ENCODE measurements at places on chromosomes 4 and X.

DNA sequence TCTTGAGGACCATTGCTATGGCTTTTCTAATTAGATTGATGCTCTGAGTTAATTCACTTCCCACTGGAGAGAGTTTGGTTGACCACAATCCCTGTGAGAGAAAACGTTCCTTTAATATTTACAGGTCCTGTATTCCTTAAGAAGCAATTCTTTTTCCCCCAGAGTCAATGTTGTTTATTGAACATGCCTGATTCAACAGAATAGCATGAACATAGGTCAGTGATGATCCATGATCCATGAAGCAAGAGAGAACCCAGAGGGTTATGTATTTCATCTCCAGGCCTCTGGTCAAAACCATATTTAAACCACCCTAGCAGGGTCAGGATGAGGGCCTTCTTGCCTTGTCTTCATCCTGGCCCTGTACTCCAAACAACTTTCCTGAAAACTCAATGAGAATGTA, 39.4 kb upstream of the EFHC2 start:
- DNase-seq, result no peak

DNA sequence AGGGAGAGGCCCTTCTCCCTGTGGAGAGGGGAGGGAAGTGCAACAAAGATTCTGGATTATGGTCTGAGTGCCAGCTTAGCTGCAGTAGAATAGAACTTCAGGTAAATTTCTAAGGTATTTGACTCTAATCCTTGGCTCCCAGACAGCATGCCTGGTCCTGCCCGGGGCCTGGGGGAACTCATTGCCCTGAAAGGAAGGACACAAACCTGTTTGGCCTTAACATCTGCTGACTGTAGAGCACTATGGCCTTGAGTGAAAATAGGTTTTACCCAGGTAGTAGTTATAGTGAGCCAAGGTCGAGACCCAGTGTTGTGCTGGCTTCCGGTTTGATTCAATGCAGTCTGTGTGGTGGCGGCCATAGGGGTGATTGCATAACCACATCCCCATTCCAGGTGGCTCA, 64.4 kb downstream of the RPS6KA6 start:
- DNase-seq, result no peak

- DNase-seq, result no peak
Measured at GRCh38 chrX:79182616-79183015, 38.1 kb downstream of the GPR174 start.

- no peak for DNase-seq
Measured at GRCh38 chr4:106893903-106894302, 142.2 kb downstream of the DKK2 start.

DNA sequence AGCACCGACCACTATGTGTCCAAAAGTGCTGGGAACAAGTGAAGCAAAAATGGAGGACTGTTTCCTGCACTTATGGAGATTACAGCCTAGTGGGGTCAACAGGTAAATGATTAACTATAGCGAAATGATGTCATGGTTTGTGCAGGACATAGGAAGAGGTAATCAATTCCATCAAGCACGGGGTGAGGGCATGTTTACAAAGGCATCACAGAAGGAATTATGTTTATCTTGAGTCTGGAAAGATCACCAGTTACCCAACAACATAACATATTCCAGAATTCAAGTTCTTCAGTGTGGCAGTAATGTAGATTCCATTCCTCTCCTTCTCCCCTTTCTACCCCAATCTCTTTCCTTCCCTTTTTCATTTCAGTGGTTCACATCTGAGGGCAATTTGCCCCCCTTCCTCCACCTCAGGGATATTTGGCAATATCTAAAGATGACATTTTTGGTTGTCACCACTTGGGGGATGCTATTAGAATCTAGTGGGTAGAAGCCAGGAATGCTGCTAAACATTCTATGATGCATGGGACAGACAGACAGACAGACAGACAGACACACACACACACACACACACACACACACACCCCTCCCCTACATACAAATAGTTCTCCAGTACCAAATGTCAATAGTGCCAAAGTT, 24.1 kb downstream of the FAM47E start:
- DNase-seq, result no peak

DNA sequence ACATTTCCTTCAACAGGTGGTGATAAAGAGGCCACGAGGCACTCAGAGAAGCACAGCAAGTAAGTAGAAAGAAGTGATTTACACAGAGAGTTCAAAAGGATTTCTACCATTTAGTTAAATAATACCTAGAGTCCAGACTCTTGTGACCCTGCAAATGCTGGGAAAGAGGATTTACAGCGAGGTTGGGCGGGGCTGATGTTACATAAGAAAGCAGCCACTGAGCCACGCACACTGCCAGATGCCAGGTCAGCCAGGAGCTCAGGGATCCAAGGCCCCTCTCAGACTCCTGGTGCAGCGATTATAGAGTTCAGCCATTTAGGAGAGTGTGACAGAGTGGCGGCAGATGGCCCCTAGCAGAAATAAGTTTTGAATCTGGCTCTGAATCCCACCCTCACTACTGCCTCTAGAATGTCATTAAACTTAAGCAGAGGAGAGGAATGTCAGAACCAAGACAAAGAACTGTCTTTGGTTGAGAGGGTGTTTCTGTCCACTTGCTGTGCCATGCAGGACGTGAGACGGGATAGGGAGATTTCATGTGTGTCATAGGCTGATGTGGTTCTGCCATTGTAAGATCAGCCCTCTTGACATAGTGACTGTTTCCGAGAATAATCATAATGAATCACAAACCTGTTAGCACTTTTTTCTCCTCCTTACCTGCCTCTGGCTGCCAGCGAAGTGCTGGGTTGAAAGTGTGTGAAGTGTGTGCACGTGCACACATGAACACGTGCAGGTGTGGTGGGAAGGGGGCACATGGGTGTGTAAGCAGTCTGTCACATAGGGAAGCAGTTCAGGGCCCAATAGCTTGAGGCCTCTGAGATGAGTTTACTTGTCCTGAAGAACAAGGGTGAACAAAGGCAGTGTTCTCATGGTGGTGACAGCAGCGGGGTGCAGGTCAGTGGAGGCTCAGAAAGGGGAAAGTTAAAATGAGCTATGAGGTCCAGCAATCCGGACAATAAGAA, 50.1 kb downstream of the MFAP3L start:
- no peak for DNase-seq
